ENCODE measurements at places on chromosomes 6 and 20.

DNA sequence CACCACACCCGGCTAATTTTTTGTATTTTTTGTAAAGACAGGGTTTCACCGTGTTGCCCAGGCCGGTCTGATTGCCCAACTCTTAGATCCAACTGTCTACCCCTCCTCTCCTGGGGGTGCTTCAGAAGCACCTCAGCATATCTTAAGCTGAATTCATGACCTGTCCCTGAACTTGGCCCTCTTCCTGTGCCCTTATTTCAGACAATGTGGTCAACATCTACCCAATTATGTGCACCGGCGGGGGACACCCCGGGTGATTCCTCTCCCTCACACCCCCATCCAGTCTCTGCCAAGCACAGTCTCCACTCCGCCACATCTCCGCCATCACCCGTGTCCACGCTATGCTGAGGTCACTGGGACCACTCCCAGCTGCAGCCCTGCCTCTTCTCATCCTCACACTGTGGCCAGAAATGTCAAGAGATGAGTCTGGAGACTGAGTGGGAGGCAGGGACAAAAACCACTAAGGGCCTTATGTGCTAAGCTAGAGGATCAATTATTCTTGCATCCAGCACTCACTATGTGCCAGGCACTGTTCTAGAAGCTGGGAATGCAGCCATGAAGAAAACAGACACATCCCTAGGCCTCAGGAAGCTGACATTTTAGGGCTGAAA lies 111.9 kb downstream of the ARMC2 start:
- DNase-seq = no peak

DNA sequence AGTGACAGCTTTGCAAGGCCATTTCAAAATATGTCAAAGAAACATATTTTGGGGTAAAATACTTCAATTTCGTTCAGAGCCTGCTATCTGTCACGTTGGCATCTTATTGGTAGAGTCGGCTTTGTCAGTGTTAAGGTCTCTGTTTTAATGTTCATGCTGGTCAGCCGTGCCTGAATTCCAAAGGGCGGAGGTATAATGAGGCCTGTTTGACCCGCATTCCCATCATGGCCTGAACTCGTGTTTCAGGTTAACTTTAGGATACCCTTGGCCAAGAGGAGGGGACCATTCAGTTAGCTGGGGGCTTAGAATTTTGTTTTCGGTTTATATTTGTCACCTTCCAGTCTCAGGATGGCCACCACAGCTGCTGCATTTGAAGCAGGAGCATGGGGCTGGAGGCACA lies 236.4 kb downstream of the NFATC2 start:
- DNase-seq = no peak

DNA sequence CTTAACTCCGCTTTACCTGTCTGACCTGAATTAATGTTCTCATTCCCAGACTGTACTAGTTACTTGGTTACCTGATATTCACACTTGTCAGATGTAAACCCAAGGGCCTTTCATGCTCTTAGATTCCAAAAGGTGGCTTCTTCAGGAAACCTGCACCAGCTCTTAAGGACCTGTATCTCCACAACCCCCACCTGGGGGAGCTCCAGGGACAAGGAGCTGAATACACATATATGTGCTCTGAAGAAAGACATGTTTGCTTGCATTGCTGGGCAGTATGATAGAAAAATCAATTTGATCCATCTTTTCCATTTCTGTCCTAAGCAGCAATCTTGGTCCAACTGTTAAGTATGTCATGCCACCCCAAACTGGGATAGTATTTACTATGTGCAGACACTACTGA lies 64.8 kb upstream of the POU3F2 start:
- DNase-seq = no peak

DNA sequence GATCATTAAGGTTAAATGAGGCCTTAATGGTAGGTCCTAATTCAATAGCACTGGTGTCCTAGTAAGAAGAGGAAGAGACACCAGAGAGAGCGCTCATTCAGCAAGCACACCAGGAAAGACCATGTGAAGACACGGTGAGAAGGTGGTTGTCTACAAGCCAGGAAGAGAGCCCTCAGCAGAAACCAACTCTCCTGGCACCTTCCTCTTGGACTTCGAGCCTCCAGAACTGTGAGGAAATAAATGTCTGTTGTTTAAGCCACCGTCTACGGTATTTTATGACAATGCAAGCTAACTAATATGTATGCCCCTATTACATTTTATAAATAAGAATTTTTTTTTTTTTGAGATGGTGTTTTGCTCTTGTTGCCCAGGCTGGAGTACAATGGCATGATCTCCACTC lies 59.3 kb downstream of the IL20RA start:
- DNase-seq = no peak

- DNase-seq = no peak
Measured at GRCh38 chr6:78864957-78865356, 2.4 kb upstream of the IRAK1BP1 start.

GRCh38 chr20:39645131-39645530 lies 683.0 kb downstream of the DHX35 start:
- DNase-seq = no peak

GRCh38 chr6:137861550-137862337 lies 5.3 kb upstream of the TNFAIP3 start:
- no peak for DNase-seq

DNA sequence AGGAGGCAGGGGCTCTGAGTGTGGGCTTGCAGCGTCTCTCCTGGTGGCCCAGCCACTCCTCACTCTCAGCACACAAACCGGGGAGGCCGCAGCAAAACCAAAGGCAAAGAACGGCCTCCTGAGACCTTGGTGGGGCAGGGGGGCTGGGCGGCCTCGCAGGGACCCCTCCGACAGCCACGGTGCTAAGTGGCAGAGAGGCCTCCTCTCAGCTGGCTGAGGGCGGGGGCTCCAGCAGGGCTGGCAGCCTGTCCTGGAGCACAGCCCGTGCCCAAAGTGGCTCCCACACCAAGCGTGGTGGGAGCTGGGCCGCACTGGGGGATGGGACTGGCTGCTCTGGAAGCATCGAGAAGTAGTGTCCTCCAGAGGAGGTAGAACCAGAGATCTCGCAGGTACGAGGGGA lies 334.4 kb downstream of the QKI start:
- no peak for DNase-seq

GRCh38 chr20:53869466-53870258 lies 200.7 kb downstream of the BCAS1 start:
- DNase-seq = peak; percentile 62

- DNase-seq = no peak
Measured at GRCh38 chr6:169960003-169960344, 208.6 kb downstream of the ERMARD start.

DNA sequence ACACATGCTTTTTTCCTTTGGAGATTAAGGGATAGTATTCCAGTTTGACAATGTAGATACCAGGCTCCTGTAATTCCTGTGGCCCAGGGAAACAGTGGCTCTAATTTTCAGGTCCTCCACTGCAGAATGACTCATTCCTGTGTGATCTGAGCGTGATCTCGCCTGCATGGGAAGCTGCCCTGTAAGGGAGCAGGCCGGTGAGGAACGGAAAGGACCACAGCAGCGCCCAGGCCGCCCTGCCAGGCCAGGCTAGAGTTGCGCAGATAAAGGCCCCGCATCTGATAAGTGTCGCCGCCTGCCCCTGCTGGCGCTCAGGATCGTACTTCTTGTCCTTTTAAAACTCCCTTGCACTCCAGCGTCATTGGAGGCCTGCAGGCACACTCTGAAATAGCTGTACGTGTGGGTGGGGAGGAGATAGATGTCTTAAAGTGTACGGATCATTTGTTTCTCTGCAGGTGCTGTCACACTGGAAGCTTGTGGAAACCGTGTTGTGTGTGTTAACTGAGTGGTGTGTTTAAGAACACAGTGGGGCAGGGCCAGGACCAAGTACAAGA lies 60.7 kb downstream of the SYNJ2 start:
- DNase-seq = no peak

DNA sequence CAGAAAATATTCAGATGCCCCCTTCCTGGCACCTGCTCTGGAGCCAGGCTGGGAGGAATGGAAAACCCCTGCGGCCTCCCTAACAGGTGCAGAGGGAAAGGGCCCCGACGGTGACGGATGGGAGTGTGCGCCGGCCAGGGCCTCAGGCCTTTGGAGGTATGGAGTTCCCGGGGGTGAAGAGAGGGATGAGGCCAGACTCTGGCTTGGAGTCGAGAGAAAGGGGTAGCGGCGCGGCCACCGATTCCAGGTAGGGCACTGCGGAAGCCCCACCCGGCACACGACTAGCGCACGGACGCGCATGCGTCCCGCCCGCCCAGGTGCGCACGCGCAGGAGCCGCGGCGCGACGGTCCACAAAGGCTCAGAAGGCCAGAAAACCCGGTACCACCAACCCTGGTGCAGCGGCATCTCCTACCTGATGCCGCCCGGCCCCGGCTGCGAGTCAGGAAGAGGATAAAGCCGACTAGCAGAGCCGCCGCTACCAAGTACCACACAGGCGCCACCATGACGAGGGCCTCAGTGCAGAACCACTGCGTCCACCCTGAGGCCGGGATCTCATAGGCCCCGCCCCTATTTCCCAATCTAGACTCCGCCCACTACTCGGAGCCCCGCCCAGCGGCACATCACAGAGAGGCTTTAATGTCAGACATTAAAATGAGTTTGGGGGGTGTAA lies at the start of gene DDRGK1:
Gene DDRGK1, minus strand, starts transcription at position 559 of the 671 bp plus-strand sequence. Its CDS starts 55 bp downstream, at position 504.
- peak; percentile 89 for DNase-seq

GRCh38 chr6:63573899-63574553 lies 1.7 kb downstream of the LOC128125822 start:
- peak; percentile 50 for DNase-seq

DNA sequence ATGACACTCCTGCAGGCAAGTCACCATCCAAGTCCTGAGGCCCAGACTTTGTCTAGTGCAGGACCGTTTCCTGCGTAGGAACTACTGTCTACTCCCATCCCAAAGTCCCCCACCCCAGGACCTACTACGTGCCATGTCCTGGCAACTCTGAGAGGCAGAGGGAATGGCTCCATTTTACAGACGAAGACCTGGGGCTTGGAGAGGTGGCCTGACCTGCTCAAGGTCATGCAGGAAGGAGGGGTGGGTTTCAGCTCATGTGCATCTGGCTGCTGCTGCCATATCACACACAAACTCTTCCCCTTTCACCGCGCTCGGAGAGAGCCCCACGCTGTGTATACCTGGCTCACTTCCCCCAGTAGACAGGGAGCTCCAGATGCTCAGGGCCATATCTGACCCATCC lies 1.2 kb upstream of the NOL4L start:
- DNase-seq = no peak

DNA sequence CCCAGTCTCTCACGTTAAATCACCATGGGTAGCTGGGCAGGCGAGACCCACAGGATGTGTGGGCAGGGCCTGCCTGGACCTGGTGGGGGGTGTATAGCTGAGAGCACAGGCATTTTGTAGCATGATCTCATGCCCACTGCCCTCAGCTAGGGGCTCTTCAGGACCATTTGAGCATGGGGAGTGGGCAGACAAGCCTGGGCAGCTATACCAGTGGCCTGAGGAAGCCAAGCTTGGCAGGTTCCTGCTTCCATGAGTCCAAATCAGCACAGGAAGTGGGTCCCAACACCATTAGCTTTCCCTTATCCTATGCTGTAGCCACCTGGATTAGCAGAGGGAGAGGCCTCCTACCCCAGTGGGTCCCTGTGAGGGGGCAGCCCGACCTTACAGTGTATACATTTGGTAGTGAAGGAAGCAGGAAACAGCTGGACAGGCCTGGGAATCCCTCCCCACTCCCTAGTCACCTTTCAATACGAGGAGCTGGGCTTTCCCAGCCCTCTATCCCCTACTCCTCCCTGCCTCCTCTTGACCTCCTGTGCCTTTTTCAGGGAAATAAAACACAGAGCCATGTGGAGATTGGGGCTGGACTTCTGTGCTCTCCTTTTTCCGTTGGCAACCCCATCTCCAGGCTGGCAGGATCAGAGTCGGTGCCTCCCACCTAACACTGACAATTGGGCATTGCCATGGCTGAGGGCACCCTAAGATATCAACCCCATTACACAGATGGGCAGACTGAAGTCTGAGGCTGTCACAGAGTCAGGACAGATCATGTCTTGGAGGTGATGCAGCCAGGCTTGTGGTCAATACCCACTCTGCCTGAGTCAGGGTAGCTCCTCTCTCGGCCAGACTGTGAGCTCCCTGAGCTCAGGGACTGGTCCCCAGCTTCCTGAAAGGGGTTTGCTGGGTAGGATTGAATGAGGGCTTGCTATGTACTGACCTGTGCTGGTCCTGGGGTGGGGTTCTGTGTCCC lies 59.8 kb downstream of the MRPL14 start:
- DNase-seq = no peak

DNA sequence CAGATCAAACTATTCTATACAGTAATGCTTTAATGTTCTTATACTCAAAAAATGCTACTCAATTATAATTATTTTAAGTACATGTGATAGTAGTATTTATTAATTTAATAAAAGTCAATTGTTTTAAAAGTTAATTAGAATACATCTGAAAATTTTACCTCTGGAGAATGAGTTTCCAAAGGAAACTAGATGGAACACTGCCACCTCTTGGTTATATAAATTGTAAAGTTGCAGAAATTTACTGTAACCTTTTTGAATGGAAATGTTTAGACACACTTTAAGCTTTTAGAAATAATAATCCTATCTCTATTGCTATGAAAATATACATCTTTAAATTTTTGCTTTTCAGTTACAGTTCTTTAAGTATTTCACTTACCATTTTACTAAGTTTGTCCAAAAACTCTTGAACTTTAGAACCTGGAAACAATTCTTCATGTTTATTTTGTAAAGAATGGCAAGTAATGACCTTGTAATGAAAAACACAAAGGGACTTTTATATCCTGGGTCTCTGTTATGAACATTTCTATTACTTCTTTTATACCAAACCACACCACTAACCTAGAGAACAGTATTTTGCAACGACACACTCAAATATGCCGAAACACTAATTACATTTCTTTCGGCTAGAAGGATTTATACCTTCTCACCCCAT lies 10.9 kb upstream of the BMP5 start:
- no peak for DNase-seq

- DNase-seq = no peak
Measured at GRCh38 chr6:41336824-41337223, 1.4 kb downstream of the NCR2 start.

DNA sequence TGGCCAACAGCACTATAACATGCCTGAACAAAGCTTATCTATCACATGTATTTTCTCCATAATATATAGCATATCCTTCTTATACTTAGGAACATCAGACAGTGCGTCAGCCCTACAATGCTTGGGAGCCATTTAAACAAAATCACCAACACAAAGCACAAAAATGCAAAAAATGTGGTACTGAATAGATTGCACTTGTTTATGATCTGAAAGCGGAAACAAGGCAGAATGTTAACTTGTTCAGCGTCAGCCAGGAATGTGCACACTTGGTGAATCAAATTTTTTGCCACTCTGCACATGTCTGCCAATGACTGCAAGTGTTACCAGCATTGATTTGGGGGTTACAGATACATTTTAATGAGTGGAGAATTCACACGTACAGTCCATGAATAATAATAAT lies 14.8 kb downstream of the SLC35A1 start:
- DNase-seq = no peak
